Activated naive CD8-positive, alpha-beta T cell treated with anti-CD3 and anti-CD28 coated beads for 36 hours (primary cell): ENCODE measurements at places on chromosomes 1 and 21. TPM values are rescaled to one million over a fixed set of nuclear protein-coding genes. Genes with fewer than 3 reads are reported as not detected.

- DNase-seq: no peak
Observed at GRCh38 chr1:169451218-169451824, 24.0 kb upstream of the CCDC181 start.

- no peak for DNase-seq
Observed at GRCh38 chr1:178580096-178580495, 67.2 kb downstream of the TEX35 start.

DNA sequence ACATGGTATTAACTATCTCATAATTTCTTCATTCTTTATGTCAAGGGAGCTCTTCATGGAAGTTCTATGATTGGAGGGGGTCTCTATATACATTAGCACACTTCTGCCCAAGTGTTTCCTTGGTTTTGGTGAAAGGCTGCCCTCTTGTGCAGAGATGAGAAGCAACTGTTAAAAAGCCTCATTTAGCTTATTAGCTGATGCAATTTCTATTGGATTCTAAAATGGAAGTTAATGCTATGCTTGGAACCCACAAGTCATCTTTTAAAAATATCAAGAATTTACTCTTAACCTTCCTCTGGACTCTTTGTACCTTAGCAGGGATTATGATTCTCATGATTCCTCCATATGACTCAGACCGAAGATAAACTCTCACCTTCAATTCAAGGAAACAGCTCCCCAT lies 328.9 kb downstream of the PTBP2 start:
- no peak for DNase-seq

GRCh38 chr1:230277201-230278025 lies 148.7 kb downstream of the PGBD5 start:
- DNase-seq: no peak

The EFNA3 gene
- total RNA-seq: 4.5 TPM

The FALEC gene
- not detected for total RNA-seq

The DTL gene
- 101 TPM for total RNA-seq

The OXCT2 gene
- 3.8 TPM for total RNA-seq
